ENCODE measurements at places on chromosomes 12 and 14.

DNA sequence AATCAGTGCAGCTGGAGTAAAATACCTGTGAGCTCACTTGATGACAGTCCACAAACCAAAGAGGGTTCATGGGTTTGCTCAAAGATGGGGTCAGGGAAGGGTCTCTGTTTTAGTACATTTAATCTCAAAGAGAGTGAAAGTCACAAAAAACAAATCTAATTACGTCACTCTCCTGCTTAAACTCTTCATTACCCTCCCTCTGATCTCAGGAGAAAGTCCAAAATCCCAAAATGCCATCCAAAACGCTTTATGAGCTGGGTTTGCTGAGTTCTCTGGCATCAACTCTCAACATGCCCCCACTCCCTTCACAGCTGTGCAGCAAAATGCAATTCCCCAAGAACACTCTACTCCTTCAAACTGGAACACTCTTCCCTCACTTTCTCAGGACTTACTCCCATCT lies 40.4 kb upstream of the LGR5 start:
- DNase-seq = no peak

DNA sequence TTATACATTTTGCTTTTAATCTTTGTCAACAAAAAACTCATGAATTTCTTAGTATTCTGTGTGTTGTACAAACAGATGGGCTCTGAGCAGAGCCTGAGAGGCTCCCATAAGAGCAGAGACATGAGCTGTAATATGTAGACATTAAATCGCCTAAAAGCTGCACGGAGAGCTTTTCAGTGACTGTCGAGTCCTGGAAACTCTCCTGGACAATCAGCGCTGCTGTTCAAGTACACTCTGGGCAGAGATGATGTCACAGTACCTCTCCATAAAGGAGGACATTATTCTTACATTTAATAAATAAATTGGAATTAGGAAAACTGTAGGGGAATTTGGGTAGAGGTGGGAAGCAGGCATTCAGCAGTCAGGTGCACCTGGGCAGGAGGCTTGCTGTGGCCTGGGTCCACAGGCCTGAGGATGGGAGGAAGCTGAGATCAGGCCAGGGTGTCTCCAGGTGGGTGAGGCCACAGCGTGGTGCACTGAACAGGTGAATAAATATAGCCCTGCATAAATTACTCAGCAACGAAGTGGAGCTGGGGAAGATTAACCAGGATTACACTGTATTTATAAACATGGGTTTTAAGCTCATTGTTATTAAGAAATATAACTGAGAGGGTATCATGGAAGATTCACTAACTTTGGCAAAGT lies 13.3 kb upstream of the TCL1A start:
- no peak for DNase-seq

GRCh38 chr12:25322351-25322750 lies 71.6 kb upstream of the KRAS start:
- no peak for DNase-seq

GRCh38 chr12:9041321-9041720 lies 52.0 kb downstream of the KLRG1 start:
- DNase-seq = no peak
